ENCODE measurements at places on chromosomes 5 and 9.
A peak's percentile ranks its signal among the peaks of the same experiment; 100 is the strongest.

GRCh38 chr5:180126716-180127681 lies 55.4 kb upstream of the RNF130 start:
- DNase-seq, result peak; percentile 20

- DNase-seq, result no peak
Measured at GRCh38 chr5:53882676-53883031, 322.2 kb downstream of the NDUFS4 start.

DNA sequence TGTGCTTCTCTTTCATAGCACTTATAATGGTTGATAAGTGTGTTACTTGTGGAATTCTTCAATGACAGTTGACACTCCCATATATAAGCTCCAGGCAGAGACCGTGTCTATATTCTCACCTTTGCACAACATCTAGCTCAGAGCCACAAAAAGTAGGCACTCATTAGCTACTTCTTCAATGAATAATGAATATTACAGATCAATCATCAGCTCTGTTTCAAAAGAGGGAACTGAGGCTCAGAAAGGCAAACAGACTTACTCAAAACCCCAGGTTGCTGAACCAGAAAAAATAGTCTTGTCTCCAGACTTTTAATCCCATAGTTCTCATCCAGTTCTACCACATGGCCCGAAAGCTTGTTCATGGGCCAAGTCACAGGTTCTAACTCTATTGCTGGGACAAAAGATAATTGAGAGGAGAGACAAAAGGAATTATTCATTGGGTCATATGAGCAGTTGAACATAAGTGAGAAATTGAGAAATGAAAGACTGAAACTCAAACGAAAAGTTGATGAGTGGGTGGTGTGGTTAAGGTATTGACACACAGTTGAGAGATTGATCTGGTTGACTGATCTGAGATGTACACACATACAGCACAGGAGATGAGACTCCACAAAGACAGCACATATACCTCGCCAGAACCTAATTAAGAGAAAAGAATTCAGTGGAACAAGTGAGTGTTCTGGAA lies 381.6 kb downstream of the EFNA5 start:
- no peak for DNase-seq

DNA sequence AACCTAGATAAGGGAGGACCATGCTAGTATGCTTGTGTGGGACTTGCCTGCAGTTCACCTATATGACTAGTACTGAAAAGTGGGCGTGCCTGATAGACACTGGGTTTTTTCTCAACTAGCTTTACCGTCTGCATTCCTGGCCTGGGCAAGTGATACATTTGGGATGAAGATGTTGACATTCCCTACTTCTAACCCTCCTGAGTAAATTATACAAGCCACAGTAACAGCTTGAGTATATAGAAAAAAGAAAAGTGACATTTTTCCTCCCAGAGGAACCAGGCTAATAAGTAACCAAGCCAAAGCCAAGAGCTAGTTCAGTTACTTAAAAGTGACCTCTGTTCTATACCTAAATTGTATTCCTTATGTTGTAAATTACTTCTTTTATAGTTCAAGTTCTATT lies 153.8 kb upstream of the CYLC2 start:
- no peak for DNase-seq

DNA sequence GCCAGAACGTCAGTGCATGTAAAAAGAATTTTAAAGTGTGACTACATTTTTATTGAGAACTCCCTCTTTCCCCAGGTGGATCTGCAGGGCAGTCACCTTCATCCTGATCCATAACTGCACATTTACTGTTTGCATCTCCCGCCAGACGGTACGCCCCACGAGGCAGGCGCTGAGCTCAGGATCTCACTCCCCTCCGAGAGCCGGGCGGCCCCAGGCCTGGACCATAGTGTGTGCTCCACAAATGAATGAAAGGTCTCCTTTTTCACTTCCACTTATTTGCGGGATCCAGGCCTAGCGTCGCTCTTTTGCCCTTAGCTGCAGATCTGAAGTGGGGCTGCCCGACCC lies 378 bp downstream of the DROSHA start:
- peak; percentile 18 for DNase-seq

- DNase-seq, result no peak
Measured at GRCh38 chr5:135208903-135209721, 175.1 kb upstream of the PITX1 start.

- no peak for DNase-seq
Measured at GRCh38 chr5:26034813-26035212, 1003.6 kb downstream of the CDH9 start.

- no peak for DNase-seq
Measured at GRCh38 chr9:132185073-132186009, 23.5 kb downstream of the NTNG2 start.

- DNase-seq, result peak; percentile 65
Measured at GRCh38 chr5:137735555-137736284, at the start of gene KLHL3. TSS of gene KLHL3 (minus strand) at chr5:137736089. CDS start at chr5:137735646, 443 bp downstream.

DNA sequence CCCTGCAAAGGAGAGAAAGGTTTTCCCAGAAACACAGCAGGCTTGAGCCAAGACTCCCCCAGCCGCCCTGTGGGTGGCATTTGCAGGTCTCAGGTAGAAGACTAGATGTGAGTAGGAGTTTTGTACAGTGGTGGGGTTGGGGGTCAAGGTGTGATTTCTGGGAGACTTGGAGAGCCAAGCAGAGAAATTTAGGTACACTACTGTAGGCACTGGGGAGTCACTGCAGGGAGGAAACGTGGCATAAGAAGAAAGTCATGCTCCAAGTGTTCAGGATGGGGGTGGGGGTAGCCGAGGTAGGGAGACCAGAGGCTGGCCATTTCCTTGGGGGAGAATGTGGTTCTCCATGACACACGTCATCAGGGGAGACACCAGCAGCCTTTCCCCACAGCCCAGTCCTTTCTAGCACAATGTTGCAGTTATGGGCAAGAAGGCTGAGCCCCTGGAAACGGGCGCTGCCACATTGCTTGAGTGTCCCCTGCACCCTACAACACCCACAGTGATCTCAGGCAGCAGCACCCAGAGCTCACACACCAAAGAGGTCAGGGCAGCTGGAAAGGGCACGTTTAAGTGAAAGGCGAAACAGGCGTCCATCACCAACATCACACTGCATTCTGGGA lies 210.5 kb downstream of the FSTL4 start:
- DNase-seq, result no peak

DNA sequence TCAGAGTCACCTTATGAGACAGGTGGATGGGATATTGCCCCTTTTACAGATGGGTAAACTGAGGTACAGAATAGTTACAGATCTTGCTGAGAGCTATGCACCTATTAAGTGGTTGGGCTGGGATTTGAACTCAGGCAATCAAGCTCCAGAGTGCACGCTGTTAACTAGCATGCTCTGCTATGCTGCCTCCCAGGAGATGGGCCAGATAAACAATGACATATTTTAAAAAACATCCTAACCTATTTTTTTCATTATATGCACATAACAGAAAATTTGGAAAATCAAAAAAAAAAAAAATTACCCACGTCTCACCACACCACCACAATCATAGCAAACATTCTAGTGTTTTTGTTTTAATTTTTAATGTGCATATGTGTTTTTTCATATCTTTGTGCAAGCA lies 123.4 kb upstream of the STC2 start:
- DNase-seq, result no peak

- no peak for DNase-seq
Measured at GRCh38 chr9:38018241-38018957, 50.6 kb downstream of the SHB start.

GRCh38 chr5:139414581-139415130 lies 10.8 kb upstream of the SPATA24 start:
- no peak for DNase-seq

GRCh38 chr9:108963459-108964143 lies 29.4 kb downstream of the ABITRAM start:
- no peak for DNase-seq

- no peak for DNase-seq
Measured at GRCh38 chr5:91114658-91115057, 268.5 kb downstream of the ARRDC3 start.

DNA sequence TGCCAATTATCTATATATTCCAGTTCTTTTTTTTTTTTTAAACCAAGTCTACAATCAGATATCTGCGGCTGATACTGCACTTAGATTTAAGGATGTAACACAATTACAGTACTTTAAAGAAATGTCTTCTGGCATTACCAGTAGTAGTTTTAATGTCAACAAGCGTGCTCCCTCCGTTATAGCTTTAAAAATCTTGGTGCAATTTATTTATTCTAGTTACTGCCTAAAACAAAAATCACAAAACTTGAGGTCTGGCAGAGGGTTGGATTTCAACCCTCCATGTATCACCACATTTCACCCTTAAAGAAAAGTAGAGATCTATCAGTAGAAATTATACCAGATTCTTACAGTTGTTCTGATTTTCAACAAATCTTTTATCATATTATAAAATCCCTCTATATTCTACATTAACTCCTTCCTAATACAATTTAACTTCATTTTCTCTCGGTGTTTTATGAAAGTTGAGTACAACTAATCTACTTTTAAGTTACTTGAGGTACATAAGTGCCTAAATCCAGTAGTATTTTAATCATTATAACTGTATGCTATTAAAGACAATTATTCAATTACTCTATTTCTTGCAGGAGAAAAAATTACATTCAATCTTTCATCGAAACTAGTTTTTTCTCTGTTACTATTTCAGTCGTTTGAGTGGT lies 2.0 kb upstream of the RICTOR start:
- DNase-seq, result no peak

- DNase-seq, result no peak
Measured at GRCh38 chr9:97504381-97505216, 3.1 kb downstream of the TMOD1 start.

DNA sequence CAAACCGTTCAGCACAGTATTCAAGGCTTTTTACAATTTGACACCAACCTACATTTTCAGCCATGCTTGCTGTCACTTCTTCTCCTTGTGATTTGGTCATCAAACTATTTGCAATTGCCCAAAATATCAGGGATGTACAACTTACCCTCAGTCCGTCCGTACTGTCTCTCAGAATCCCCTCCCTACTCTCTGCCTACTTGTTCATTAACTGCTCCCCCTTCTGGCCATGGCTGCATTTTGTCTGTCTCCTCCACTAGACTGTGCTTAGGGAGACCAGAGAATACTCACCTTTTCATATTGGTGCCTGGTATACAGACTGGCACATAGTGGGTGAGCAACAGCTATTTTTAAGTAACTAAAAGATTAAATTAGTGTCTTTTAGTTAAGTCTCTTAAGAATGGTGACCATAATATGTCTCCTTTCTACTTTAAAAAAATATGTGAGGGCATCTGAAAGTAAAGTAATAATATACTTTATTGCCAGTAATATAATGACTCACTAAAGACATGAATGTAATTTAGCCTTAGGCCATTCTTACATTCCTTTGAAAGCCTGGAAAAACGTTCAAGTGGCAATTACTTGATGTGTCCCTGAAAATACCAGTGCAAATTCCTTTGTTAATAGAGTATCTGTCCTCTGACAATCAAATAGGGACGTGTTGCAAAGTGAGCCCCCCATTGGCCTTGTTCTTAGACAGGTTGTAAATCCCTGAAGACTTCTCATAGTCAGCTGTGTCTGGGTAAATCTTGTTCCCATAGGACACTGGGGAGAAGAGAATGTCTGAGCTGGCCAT lies 27.8 kb downstream of the PRLR start:
- no peak for DNase-seq

- DNase-seq, result no peak
Measured at GRCh38 chr9:98538203-98538602, 170.5 kb downstream of the GABBR2 start.

DNA sequence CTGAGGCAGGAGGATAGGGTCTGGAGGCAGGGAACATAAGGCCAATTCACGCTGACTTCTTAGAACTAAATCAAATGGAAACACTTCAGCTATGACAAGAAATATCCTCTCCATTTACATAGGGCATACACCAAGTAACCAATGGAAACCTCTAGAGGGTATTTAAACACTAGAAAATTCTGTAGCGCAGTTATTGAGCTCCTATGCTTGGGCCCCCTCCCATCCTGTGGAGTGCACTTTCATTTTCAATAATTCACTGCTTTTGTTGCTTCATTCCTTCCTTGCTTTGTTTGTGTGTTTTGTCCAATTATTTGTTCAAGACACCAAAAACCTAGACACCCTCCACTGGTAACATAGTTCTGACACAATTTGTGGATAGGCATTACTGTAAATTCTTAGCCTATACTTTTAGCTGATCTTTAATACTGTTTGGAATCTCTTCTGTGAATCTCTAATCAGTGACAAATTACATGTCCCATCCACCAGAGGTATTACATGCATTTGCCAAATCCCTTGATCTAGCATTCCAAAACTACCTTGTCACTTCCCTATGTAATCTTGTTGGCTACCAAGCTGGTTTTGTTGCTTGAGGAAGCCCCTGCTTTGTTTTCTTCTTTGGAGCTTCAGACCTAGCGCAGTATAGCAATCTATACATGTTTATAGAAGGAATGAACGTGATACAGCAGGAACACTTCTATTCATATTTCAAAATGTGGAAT lies 61.6 kb downstream of the ST8SIA4 start:
- no peak for DNase-seq

DNA sequence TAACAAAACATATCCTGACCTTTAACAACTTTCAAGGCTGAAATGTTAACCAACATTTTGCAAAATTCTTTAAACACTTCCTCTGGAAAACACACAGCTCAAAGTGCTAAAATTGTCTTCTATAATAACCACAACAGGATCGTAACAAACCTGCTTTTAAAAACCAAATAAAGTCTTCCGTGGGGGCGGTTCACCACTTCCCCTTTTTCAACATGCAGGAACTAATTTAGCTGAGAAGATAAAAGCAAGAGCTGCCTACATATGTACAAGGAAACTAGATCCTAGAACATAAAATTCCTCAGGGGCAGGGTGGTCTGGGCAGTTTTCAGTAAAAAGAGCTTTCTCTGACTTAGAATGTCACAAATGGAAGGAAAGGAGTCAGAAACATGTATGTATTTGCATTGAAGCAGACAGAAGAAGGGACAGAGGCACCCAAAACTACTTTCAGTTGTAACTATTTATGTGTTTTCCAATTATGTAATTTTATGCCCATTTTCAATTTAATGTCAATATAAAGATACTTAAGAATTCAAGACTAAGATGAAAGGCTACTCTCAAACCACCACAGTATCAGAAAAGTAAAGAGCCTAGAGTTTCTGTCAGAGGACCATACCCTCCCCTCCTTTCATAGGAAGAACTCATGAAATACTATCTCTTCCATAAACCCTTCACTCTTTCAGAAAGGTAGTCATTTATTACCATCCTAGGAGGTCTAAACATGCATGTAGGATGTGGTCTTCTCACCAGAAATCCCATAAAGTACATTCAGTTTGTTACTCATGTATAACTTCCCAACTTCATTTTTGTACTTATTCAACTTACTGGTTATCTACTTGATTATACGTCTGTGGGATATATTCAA lies 185.9 kb upstream of the RASA1 start:
- peak; percentile 50 for DNase-seq

DNA sequence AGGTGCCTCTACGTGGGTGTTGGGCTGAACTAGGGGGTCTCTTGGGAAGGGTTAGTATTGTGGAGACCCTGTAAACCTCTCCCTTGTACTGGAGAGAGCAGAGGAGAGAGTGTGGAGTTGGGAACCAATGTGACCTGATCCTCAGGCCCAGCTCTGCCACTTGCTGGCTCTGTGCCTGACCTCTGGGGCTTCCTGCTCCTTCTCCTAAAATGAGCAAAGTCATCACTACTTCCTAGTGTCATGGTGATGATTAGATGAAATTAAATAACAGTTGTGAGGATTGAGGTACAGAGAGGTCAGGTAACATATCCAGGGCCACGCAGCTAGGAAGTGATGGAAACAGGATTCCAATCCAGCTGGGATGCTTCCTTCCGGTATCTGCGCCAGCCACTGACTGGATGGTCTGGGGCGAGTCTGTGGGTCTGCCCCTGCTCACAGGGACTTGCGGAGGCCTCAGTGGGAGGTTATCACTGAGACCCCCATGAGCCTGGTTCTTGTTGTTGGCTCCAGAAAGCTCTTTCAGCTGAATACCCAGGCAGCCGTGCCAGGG lies 9.2 kb downstream of the GALNT10 start:
- no peak for DNase-seq
